ENCODE measurements at places on chromosomes 16 and 17.
A peak's percentile ranks its signal among the peaks of the same experiment; 100 is the strongest.

DNA sequence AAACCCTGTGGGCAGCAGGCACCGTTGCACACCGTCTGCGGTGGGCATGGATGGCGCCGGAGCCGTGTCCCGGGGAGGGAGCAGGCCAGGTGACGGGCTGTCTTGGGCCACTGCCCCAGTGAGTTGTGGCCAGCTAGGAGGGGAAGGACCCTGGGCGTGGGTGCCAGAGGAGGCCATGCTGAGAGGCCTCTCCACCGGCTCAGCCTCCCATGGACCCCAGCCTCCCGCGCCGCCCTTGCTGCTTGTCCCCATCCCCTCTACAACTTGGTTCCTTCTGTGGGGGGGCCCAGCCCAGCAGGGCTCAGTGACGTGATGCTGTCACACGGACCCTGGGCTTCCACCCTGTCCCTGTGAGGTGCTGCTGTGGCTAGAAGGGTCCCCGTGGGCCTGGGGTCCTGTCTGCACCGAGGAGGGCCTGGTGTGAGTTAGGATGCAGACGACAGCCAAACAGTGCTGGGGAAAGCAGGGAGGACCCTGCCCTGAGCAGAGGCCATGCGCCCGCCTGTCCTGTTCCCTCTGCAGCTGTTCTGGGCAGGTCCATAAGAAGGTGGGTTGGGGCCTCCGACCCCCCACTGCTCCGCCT, 11.3 kb downstream of the UBE2I start:
- DNase-seq, result no peak

DNA sequence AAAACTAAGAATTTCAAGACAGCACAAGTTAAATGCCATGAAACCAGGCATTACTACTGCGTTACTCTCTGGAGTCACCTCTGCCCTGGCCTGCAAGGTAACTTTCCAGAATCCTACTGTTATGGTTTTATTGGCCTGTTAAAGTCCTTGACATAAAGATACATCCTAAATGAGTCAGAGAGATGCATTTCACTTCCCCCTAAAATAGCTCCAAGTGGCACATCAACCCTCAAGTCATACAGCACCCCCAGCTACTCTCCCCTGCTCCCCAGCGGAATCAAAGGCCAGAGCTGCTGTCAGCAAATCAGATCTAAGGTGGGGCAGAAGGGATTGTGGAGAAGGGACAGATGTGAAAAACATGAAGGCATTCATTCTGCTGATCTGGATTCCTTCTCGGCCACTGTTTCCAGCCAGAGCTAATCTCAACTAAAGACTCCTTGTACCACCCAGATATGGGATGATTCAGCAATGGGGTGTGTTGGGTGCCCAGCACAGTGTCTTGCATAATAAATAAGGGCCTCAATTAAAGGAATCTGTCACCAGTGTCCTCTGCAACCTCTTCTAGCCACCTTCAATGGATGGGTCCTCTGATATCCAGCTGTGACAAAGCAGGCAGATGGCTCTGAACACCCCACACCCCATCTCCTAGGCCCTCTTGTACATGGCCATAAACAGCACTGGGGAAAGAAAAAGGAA, 8.5 kb upstream of the CCL1 start:
- no peak for DNase-seq

GRCh38 chr16:10114409-10114808, 67.8 kb downstream of the GRIN2A start:
- DNase-seq, result no peak

DNA sequence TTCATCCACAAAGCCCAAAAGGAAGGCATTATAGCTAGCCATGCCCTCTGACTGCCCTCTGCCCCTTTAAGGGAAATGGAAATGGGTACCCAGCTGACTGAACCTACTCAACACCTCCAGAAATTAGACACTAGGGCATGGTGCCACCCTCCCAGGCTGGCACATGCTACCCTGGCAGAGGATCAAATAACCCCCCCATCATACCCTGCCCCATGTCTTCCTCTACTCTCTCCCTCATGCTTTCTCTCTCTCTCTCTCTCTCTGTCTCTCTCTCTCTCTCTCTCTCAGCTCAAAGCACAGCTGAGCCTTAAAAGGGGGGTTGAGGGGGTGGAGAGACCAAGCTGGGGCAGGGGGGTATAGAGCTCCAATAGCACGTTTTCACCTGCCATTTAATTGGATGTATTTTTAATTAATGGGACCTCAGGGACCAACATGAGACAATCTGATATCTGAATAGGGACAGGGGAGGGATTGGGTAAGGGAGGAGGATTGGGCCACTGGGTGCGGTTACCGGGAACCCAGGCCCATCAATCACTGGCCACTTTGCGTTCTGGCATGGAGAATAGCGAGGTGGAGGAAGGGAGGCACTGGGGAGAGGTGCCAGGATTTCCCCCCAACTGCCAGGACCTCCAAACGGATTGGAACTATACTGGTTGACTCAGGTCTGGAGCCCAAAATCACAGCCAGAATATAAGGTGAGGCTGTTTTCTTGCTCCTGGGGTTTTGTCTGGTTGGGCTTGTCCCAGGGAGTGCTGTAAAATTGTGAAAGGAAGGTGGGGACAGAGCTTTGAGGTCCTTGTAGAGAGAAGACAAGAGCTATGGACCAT, 57.8 kb downstream of the NEUROD2 start:
- DNase-seq, result no peak

- DNase-seq, result no peak
Observed at GRCh38 chr17:4358154-4358553, 8.3 kb downstream of the UBE2G1 start.

DNA sequence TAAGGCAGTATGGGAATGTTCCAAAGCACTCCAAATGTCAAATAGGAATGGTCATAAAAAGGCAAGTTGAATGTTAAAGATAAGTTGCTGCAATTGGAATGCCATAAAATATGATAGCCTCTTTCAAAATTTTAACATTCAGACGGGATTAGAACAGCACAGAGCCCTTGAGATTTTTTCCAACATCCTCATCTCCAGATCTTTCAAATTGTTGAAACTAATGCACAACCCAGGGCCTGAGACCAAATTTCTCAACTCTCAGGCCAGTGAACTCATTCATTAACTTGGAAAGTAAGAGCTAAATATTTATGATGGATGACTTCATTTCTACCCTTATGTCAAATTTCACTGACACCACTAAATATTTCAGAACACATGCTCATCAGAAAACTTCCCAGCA, 346.5 kb upstream of the XYLT1 start:
- no peak for DNase-seq

DNA sequence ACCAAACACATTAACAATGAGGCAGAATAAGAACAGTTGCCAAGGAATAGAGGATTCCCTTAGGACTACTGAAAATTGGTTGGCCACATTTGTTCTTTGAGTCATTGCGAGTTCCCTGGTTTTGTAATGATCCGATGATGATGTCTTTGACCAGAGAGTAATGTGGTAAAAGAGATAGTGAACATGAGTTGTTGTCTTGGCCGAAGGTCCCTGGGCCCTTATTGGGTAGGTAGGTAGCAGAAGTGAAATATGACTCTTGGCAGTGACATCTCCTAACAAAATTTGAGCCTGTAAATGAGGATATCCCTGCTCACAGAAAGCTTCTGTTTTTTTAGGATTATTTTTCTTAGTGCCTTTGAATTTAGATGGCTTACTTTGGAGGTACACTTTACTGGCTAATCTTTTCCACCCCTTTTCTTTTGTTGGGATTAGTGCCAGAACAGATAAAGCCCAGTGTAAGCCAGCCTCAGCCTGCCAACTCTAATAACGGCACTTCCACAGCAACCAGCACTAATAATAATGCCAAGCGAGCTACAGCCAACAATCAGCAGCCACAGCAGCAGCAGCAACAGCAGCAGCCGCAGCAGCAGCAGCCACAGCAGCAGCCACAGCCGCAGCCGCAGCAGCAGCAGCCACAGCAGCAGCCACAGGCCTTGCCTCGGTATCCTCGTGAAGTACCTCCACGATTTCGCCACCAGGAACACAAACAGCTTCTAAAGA, 47.2 kb downstream of the TNRC6A start:
- no peak for DNase-seq

GRCh38 chr16:70715055-70715858, 29.4 kb upstream of the MTSS2 start:
- DNase-seq, result no peak

- peak; percentile 37 for DNase-seq
Observed at GRCh38 chr17:39755554-39756379, 18.0 kb downstream of the GRB7 start.

DNA sequence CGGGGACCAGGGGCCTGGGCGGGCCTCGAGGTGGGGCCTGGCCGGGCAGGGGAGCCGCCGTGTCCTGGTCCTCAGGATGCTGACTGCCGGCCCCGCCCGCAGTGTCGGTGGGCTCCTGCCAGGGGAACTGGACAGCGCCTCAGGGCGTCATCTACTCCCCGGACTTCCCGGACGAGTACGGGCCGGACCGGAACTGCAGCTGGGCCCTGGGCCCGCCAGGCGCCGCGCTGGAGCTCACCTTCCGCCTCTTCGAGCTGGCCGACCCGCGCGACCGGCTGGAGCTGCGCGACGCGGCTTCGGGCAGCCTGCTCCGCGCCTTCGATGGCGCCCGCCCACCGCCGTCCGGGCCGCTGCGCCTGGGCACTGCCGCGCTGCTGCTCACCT, 2.3 kb upstream of the PAQR4 start:
- no peak for DNase-seq

- no peak for DNase-seq
Observed at GRCh38 chr16:89129378-89129777, 35.7 kb downstream of the ACSF3 start.

DNA sequence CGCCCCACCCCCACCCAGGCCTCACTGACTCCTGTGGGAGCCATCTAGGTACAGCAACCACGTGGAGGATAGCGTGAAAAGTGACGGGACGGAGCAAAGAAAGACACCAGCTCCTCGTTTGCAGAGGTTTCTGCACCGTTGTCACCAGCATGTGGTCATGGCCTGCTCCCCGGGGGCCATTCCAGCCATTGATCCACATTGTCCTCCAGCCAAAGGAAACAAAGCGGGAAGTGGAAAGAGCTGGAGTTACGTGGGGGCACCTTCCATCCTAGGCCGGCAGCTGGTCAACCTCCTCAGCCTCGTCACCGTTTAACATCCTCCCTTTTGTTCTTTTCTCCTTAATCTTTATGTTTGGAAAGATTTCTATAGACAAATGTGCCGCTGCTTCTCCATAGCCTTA, 153.7 kb downstream of the RPTOR start:
- no peak for DNase-seq

DNA sequence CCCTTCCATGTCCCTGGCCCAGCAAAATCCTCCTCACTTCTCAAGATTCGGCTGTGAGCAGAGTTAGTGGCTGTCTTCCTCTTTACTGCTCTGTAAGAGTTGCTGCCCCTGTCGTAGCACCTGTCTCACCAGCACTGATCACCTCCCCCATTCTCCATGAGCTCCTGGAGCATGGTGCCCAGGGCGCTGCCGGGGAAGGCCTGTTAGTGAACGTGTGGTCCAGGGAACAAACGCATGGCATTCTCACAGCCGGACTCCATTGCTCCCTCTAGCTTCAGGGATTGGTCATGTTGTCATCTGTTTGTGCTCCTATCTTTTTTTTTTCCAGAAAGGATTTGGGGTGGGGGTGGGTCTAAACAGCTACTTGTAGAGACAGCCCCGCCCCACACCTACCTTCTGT, 141.2 kb downstream of the CMIP start:
- DNase-seq, result no peak

- no peak for DNase-seq
Observed at GRCh38 chr17:41301204-41301790, 1.4 kb downstream of the KRTAP29-1 start.

DNA sequence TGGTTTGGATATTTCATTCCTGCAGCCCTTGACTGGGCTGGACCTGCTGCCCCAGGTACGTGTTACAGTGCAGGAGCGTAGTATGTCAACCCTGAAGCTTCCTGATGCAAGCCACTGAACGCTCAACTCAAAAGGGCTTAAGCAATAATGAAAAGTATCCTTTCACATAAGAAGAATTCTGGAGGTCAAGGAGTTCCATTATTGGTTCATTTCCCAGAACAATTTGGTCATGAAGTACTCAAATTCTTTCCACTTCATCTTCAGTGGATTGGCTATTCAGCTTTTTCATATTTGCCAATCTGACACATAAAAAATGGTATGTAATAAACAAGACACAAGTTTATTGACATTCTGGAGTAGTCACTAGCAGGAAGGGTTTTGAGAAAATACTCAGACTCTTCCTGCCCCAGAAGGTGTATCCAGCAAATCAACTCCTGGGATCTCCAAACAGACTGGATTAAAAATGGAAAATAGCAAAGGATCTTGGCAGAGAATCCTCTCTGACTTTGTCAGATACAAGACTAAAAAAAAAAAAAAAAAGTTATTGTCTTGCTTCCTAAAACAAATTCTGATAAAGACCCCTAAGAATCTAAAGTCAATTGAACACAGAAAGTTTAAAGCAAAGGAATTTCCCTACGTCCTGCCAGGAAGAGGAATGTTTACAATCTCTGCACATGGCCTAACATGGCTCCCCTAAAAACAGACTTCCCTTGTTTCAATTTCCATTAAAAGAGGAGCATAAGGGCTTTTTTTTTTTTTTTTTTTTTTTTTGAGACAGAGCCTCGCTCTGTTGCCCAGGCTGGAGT, 37.5 kb upstream of the WSB1 start:
- DNase-seq, result no peak

DNA sequence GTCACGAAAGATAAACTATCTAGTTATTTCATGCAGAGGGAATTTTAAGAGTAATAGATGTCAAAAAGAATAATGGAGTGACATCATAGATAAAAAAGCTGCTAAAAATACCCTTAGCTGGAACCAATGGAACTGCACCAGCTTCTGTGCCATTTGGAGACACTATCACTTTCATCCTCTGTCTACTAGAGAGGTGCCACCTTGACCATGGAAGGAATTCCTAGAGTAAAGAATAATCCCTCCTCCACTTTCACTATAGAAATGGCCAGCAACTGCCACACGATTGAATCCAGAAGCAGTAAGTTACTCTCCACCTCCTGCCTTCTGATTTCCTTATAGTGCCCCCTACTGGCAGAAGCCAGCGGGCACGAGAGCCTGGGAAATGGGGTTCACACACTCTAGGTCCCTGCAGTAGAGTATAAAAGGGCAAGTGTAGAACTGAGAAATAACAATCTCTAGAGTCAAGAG, 2.8 kb upstream of the ALDH3A2 start:
- peak; percentile 6 for DNase-seq

DNA sequence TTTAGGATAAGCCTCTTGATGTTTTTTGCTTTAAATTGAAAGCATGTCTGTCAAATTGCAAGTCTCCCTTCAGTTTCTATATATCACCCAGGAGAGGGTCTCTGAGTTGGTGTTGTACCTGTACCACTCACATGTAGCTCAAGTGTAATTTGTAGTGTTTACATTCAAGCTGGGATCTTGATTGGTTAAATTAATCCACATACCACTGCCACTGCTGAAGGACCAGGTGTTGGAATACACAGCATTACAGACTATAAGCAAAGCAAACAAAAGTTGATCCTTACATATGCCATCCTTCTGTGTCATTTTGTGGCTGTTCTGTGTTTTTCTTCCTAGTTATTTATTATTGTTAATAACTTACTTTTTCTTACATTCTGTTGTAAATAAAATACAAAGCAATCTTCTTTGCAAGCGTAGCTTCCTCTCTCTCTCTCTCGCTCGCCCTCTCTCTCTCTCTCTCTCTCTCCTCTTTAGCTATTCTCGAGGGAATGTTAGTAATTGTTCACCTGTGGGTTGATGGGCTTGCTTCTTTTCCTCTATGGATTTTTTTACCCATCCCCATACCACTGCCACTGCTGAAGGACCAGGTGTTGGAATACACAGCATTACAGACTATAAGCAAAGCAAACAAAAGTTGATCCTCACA, 20.8 kb upstream of the NOL11 start:
- no peak for DNase-seq

- DNase-seq, result no peak
Observed at GRCh38 chr16:64534180-64534780, 587.6 kb downstream of the CDH11 start.

All from activated effector memory CD4-positive, alpha-beta T cell treated with Interleukin-2 at 50 U/mL for 16 hours (primary cell).